ENCODE measurements at places on chromosomes 4 and X.

GRCh38 chrX:375181-376036 lies 11.3 kb downstream of the PPP2R3B start:
- DNase-seq = no peak

- no peak for DNase-seq
Observed at GRCh38 chrX:37726346-37726745, 40.8 kb downstream of the XK start.

- DNase-seq = no peak
Observed at GRCh38 chr4:124201636-124202035, 510.9 kb downstream of the ANKRD50 start.

DNA sequence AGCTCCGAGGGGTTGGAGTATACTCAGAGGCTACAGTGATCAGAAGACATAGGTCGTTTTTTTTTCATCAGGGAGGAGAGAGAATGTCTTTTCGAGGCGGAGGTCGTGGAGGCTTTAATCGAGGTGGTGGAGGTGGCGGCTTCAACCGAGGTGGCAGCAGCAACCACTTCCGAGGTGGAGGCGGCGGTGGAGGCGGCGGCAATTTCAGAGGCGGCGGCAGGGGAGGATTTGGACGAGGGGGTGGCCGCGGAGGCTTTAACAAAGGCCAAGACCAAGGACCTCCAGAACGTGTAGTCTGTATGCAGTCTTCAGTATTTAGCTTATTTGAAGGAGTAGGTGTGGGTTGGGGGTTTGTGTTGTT lies 500 bp downstream of the GAR1 start:
- peak; percentile 60 for DNase-seq

GRCh38 chrX:150517303-150517910 lies 51.0 kb upstream of the MTM1 start:
- no peak for DNase-seq

- no peak for DNase-seq
Observed at GRCh38 chrX:50799531-50799961, 14.4 kb downstream of the SHROOM4 start.

DNA sequence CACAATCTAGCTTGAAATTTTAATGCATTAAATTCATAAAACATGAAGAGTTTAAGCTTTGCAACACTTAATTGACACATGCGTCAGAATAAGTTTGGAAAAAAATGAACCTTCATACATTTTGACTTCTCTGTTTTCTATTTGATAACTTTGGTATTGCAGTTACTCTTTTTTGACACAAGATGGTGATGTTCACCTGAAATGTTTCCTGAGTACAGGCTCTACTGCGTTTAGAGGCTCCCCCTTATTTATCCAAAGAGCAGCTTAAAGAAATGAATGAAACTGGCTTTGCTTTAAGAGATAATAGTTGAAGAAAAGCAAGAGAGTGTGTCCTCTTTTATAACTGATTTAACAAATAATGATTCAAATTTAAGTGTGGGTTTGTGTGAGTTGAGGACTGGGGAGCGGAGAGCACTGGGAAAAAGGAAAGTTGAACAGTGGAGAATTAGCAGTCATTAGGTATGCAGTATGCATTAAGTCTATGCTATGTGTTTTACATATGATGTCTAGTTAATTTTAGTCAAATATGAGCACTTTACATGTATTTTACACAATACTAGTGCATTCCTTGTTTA lies 180.6 kb upstream of the NUDT6 start:
- no peak for DNase-seq

DNA sequence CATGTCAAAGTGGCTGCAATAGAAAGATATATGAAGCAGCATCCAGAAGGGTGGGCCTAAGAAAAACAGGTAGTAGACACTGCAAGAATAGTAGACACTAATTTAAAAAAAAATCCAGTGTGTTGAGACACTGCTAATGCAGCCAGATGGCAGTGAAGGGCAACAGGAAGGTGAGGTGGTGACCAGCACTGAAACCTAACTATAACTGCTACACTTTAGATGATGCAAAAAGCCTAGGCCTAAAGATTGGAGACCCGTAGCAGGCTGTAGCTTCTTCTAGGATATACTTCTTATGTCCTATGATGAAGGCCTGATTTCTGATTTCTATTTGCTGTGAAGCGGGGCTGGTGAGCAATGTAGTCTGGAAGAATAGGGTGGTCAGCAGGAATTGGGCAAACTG lies 38.7 kb upstream of the SH3KBP1 start:
- DNase-seq = no peak

All from activated CD4-positive, alpha-beta T cell treated with anti-CD3 and anti-CD28 coated beads for 48 hours (primary cell).